Right ventricle myocardium superior (tissue), 1 donor: ENCODE measurements at places on chromosomes 6 and 20. TPM values are rescaled to one million over a fixed set of nuclear protein-coding genes. Genes with fewer than 3 reads are reported as not detected.

Gene CNR1
- 0.11 TPM for total RNA-seq

Gene EYA4
- total RNA-seq: 20.4 TPM

Gene RIOK1
- 8.4 TPM for total RNA-seq

Gene CYP21A2
- total RNA-seq: not detected

Gene CDH26
- total RNA-seq: 1.6 TPM
